Stimulated activated CD4-positive, alpha-beta T cell treated with anti-CD3 and anti-CD28 coated beads, Interleukin-1b, Interleukin-23, amount 100 ng/mL, for 1 hour (primary cell): ENCODE measurements at places on chromosomes 3 and 15.

- DNase-seq = no peak
These were observed 60.1 kb upstream of the GALNT15 start for GRCh38 chr3:16114429-16114828.

DNA sequence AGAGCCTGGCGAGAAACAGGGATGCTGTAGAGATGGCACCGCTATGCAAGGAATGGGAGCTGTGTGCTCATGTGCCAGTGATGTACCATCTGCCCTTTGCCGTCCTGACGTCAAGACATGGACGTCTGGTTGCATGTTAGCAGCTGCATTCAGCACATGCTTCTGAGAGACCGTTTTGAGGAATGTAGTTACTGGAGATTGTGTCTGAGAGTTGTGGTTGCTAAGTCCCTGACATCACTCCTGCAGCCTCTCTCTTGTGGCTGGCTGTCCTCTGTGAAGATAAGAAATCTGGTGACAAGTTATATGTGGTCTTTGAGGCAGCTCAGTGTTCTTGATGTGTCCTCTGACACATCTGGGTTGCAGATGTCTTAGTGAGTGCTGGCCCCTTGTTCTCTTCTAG lies 165.1 kb downstream of the APBA2 start:
- DNase-seq = no peak

DNA sequence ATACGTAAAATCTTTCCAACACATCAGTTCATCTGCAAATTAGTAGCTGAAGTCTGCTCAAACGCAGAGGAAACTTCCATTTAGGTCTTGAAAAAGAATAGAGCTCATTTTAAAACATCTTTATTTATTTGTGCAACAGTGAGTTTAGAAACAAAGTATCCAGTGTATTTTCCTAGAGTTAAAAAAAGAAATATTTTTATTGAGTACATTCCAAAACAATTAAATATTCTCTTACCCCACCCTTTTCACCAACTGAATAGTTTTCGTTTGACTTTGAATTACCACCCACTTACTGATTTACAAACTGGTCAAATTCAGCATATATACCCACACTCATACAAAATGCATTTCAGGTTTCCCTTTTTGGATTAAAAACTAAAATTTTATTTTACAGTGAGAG lies 104.7 kb downstream of the ZBTB20 start:
- no peak for DNase-seq

GRCh38 chr15:22810033-22810852 lies 23.8 kb downstream of the NIPA1 start:
- no peak for DNase-seq

DNA sequence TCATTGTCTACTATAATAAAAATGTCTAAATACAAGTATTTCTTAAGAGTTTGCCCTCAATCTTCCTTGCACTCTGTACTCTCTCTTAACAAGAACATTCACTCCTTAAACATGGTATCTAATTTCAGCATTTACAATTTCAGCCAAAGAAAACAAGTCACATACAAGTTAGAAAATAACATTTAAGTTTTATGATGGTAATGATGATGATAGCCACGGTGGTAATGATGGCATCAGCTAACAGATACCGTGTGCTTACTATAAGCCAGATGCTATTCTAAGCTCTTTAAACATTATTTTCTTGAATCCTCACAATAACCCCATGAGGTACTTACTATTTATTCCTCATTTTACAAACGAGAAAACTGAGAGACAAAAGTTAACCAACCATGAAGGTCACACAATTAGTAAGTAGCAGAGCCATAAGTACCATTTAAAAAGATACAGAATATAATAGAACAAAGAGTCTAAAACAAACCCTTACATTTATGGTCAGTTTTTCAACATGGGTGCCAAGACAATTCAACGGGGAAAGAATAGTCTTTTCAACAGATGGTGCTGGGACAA lies 7.4 kb downstream of the SPICE1 start:
- DNase-seq = no peak

GRCh38 chr3:79247725-79248043 lies 520.1 kb downstream of the ROBO1 start:
- no peak for DNase-seq

GRCh38 chr3:20256144-20256543 lies 70.1 kb upstream of the SGO1 start:
- DNase-seq = no peak

DNA sequence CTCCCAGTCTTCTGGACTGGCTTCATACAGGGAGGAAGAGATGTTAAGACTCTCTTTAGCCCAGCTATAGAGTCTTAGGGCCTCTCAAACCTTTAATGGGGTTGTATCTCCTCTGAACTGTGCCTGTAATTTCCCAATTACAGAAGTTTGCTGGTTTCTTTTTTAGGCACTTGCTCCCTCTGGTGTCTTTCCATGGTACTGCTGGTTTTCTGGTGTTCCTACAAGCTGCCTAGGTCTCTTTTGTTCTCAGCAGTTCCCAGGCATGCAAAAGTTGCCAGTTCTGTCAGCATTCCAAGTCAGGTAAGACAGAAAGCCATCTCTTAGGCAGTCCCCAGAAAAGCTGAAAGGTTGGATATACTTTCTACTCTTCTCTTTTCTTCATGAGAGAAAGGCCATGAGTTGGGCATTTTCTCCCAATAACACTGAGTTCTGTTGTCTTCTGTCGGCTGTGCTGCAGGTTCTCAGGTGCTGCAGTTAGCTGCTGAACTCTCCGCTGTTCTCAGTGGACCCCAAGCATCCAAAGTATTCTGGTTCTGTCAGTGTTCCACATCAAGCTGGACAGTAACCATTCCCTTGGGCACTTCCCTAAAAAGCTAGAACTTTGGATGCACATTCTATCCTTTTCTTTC lies 54.4 kb upstream of the EHHADH start:
- DNase-seq = peak; percentile 27

- no peak for DNase-seq
These were observed 81.4 kb upstream of the CHD2 start for GRCh38 chr15:92818651-92819277.

- no peak for DNase-seq
These were observed 61.3 kb downstream of the RIOX2 start for GRCh38 chr3:97910931-97911351.

GRCh38 chr3:114272271-114272670 lies 21.6 kb upstream of the TIGIT start:
- no peak for DNase-seq

DNA sequence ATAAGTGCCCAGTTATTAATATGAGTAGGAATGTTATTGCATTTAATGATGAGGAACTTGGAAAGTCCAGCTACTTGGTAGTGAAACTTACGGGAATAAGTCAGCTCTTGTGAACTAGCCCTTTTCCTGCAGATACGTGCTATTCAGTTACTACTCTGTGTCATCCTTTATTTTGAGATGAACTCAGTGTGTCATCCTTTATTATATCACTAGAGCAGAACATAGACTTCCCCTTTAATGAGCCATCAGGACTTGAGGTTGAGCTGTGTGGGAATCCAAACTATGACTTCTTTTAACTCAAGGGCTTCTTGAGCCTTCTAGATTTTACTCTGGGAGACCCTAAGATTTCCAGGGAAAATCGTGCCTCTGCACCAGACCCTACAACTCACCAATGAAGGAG lies 3.6 kb downstream of the ACTC1 start:
- no peak for DNase-seq

DNA sequence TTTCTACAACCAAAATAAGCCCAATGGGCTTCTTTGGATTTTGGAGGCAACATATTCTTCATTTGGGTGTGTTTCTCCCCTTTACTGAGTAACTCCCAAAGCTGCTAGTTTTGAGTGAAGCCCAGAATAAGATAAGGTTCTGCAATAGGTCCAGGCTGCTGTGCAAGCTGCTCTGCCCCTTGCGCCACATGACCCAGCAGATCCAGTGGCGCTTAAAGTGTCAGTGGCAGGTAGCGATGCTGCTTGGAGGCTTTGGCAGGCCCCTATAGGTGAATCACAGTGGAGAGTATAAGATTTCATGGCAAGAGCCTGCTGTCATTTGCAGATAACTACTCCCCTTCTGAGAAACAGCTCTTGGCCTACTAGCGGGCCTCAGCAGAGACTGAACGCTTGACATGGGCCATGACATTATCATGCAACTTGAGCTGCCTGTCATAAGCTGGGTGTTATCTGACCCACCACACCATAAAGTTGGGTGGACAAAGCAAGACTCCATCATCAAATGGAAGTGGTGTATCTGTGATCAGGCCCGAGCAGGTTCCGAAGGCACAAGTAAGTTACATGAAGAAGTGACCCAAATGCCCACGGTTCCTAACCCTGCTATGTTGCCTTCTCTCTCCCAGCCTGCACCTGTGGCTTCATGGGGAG lies 88.4 kb upstream of the OXTR start:
- DNase-seq = no peak

DNA sequence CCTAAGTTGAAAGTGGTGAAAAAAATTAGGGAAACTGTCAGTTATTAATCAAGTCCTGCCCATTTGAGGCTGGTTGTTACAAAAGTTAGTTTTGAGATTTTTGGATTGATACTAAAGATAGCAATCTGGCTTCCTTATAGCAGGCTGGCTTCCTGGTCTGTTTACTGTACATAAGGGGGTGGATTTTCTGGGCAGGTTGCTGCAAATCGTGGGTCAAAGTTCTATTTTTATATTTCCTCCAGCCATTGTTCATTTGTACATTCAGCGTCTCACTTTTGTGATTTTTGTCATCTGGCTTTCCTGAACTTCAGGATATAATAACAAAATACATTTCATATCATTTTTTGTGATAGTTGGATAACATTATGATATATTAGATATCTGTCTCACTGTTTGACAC lies 49.5 kb downstream of the CLDN1 start:
- DNase-seq = no peak

DNA sequence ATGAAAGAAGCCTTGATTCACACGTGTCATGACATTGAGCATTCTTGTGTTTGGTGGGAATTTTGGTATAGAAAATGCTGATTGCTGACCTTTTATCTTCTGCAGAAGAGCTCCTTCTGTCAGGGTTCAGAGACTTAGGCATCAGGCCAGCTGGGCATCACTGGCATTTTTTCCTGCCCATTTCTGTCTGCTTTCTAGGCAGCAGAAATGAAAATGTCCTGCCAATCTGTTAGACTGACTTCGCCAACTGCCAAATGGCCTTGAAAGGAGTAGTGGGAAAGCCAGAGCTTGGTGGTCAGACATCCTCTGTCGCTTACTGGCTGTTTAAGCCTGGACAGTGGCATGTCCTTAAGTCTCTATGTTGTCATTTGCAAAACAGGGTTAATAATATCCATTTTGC lies 57.4 kb downstream of the EEFSEC start:
- no peak for DNase-seq

GRCh38 chr3:172582712-172583111 lies 59.5 kb upstream of the TNFSF10 start:
- no peak for DNase-seq

GRCh38 chr15:62348623-62349022 lies 183.5 kb upstream of the C2CD4B start:
- DNase-seq = no peak

DNA sequence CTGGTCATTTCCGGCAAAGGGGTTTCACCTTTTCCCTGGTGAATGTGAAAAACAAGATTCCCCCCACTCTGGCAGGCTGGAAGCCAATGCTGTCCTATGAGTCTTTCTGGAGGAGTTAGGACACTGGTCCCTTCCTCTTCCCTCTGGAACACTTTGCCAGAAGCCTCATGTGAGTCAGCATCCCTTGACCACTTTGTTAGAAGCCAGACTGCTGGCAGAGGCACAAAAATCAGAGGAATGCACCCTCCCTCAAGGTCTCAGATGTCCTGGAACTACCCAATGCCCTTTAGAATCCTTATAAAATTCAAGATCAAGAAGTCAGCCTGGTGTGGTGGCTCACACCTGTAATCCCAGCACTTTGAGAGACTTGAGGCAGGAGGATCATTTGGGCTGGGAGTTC lies 26.6 kb downstream of the ITGB5 start:
- no peak for DNase-seq

DNA sequence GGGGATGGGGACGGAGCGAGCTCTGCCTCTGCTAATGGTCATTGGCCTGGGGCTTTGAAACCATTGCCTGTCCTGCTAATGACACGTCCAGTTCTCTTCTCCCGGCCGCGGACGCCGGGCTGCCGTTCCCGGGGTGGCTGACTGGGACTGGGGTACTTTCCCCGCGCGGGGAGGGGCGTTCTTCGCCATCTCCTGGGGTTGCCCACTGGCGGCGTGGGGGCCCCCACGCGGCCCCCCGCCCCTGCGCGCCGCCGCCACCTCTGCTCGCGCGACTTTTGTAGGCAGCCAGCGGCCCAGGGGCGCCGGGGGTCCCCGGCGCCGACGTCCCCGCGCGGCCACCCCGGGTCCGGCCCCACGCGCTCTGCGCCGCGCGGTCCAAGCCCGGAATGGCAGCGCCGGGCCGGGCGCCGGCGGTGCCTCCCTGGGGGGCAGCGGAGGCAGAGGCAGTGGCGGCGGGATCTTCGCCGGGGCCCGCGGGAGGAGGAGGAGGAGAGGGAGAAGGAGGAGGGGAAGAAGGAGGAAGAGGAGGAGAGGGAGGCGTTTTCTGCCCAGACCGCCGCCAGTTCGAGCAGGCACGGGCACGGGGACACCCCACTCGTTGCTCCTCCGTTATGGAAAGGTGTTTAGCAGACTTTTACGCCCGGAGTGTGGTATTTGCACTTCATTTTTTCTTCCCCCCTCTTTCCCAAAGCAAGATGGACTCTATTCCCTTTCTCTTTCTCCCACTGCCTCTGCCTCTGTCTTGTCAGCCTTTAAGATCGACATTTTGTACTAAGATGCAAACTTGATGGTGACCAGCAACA lies 2.3 kb downstream of the BBX start:
- peak; percentile 25 for DNase-seq

GRCh38 chr15:88141269-88141889 lies 115.2 kb downstream of the NTRK3 start:
- DNase-seq = no peak

DNA sequence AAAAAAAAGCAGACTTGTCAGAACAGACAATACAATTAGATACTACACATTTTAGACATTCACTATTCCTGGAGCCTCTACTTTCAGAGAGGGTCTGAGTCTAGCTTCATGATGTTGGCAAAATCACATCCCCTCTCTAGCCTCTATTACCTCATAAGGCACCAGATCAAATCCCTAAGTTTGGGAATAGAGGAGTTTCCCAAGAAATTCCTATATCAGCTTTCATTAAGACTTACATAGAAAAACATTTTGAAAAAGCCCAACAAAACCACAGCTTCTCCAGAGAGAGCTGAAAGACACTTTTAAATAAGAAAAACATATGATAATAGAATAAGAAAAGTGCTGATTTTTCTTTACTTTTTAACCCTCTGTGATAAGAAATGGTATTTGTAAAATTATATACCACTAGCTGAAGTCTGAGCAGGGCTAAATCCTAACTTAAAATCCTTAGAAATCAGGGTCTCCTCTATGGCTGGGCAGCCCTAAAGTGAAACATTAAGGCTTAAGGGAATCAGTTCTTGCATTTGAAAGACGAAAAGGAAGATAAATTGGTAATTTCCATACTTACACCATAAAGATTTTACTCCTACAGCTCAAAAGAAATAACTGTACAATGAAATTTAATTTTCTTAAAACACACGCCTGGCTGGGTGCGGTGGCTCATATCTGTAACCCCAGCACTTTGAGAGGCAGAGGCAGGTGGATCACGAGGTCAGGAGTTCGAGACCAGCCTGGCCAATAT lies 4.3 kb downstream of the TBC1D2B start:
- no peak for DNase-seq

- DNase-seq = no peak
These were observed 52.4 kb upstream of the CMSS1 start for GRCh38 chr3:99765042-99765942.

GRCh38 chr15:87722941-87723691 lies 533.4 kb downstream of the NTRK3 start:
- DNase-seq = no peak
